Activated gamma-delta T cell treated with Interleukin-2 at 50 U/mL for 16 hours (primary cell): ENCODE measurements at places on chromosomes 2 and 18.

- DNase-seq, result no peak
Measured at GRCh38 chr2:41707790-41708451, 339.9 kb upstream of the PKDCC start.

- DNase-seq, result no peak
Measured at GRCh38 chr2:121558329-121558728, 27.6 kb downstream of the RNU4ATAC start.

- no peak for DNase-seq
Measured at GRCh38 chr2:145855142-145855541, 1335.2 kb upstream of the ZEB2 start.

GRCh38 chr2:30932870-30933269, 125.6 kb upstream of the CAPN13 start:
- DNase-seq, result no peak

DNA sequence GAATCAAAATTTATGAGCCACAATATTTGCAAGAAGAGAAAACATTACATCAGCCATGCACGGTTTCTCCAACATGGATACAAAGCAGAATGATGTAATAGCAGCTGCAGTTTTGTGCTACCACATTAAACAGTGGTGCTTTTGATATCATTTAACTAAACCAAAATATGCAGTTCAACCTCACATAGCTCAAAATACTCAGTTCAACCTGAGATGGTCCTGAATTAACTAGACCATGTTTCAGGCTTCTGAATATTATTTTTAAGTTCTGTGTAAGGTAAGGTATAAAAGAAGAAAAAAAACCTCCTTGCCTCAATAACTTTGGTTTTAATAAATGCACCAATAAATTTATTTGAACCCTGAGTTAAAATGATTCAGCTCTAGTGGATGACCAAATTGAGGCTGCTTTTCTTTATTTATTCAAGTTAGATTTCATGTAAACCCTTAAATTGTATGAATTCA, 18.8 kb upstream of the TSPYL6 start:
- no peak for DNase-seq

- DNase-seq, result no peak
Measured at GRCh38 chr2:96111257-96111640, 5.1 kb downstream of the ADRA2B start.

- no peak for DNase-seq
Measured at GRCh38 chr2:197965756-197966155, 161.4 kb downstream of the PLCL1 start.

GRCh38 chr18:22538426-22538825, 120.7 kb upstream of the CTAGE1 start:
- DNase-seq, result no peak

- no peak for DNase-seq
Measured at GRCh38 chr2:224009605-224010315, 29.3 kb downstream of the SERPINE2 start.

DNA sequence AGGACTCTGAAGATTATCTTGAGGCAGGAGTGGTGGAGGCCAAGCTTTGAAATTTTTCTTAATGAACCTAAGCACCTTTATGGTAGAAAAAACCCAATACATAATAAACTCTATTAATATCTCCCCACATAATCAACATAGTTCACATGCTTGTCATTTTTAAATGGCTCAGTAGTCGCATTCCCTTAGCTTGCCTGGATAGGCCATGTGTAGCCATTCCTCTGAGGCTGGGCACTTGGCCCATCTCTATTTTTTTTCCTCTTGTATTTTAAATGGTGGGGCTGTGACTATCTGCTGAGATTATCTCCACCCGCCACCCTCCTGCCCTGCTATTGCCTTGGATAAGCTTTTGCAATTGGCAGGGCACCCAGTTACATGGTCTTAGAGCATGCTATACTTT, 143.1 kb downstream of the FHOD3 start:
- DNase-seq, result no peak

- no peak for DNase-seq
Measured at GRCh38 chr2:239762106-239762505, 263.0 kb downstream of the NDUFA10 start.

DNA sequence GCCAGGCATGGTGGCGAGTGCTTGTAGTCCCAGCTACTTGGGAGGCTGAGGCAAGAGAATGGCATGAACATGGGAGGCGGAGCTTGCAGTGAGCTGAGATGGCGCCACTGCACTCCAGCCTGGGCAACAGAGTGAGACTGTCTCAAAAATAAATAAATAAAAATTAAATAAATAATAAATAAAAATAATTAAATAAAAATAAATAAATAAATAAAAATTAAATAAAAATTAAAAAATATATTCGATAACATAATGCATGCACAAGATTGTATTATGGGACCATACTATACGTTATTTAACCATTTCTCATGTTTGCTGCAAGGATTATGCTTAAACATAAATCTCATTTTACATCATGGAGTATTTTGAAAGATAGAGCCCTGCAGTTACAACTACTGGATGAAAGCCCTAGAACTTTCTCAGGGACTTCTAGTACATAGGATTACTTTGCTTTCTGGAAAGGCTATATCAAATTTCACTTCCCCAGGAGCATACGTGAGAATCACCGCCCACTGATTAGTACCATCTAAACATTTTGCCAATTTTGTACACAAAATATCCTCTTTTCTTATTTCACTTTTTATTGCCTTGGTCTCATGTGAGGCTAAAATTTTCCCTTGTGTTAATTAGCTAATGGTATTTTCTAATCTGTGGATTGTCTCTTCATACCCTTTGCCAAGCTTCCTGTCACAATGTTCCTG, 234.3 kb upstream of the LYPD1 start:
- DNase-seq, result no peak

DNA sequence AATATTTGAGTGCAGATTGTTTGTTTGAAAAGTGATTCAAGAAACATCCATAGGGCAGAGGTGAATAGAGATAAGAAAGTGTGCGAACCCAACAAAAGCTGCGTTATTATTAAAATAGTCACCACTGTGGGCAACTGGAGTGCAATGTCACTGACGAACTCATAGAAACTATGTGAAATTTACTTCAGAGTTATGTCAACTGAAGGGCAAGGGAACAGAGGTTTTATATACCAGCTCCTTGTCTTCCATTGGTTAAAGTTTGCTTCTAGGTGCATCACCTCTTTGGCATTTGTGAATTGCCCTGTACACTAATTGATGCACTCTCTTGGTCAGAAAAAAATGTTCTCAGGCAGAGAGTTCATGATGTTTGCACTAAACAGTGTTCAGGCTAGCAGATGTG, 110.5 kb upstream of the NYAP2 start:
- DNase-seq, result no peak

GRCh38 chr2:122366969-122367645, 611.7 kb downstream of the TSN start:
- no peak for DNase-seq

DNA sequence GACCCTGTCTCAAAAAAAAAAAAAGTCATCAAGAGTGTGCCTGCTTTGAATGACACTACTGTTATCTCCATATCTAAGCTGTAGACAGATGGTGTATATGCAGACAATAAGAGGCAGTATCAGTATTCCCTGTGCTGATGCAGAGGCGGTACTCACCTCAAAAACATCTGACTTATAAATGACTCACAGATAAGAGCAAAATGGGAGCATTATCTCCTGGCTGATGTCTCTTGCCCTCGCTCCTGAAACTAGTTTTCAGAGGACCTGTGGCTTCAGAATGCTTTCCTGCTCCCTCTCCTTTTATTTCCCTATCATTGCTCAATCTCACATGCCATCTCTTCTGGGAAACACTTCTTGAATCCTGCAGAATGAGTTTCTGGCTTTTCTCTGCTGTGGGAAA, 289.6 kb downstream of the PTPRM start:
- DNase-seq, result no peak

DNA sequence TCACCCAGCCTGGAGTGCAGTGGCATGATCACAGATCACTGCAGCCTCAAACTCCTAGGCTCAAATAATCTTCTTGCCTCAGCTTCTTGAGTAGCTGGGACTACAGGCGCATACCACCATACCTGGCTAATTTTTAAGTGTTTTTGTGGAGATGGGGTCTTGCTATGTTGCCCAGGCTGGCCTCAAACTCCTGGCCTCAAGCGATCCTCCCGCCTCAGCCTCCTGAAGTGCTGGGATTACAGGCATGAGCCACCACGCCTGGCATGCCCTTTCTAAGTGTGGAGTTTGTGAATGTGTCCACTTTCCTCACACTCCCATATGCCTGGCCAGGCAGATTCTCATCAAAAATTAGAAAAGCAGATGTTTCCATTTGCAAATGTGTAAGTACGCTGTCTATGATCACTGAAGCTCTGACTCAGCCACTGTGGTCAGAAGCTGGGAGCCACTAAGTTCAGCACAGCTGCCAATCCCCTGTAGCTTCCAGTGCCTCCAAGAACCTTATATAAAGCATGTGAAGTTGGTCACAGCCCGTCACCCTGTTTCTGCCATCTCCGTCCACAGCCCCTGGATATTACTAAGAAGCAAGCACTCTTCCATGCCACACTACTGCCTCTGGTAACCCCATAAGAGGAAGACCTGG, 155.4 kb downstream of the FAM210A start:
- DNase-seq, result no peak
